ENCODE measurements at places on chromosomes 3 and 15.
A peak's percentile ranks its signal among the peaks of the same experiment; 100 is the strongest.

GRCh38 chr15:37765786-37766185, 168.7 kb upstream of the TMCO5A start:
- DNase-seq, result peak; percentile 13

DNA sequence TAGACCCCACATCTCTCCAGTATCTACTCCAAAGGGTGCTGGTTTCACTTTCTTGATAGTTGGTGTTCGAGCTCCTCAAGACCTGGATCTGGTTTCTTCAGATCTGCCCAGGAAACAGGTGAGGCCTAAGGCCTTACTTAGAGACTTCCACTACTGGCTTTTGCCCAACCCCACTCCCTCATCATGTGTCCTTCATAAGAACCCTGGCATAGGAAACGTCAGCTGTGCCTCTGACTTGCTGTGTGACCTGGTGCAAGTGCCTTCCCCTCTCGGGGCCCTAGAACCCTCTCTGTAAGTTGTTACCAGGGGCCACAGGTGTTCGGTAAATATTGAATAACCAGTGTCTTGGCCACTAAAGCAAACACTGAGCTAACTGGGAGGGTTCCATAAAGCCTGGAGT, 3.9 kb downstream of the OXTR start:
- no peak for DNase-seq

- DNase-seq, result peak; percentile 67
Measured at GRCh38 chr15:64731012-64731804, 44.2 kb downstream of the RBPMS2 start.

- DNase-seq, result no peak
Measured at GRCh38 chr3:2172561-2173171, 74.0 kb downstream of the CNTN4 start.

- no peak for DNase-seq
Measured at GRCh38 chr15:67401336-67401735, 119.6 kb upstream of the C15orf61 start.

DNA sequence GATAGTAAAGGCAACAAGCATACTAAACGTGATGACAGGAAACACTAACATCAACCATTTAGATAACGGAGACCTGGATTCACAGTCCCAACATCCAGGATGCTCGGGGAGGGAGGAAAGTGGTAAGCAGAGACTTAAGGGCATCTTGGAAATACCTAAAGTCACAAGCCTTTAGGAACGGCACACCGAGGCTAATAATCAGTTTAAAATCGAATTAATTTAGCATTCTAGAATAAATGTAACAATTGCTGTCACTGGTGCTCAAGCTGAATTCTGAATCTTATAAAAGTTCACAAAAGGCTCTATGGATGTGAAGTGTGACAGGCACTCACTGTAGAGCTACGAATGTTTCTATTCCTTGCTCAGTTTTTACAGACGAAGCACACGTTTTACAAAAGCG, 1.3 kb downstream of the CD47 start:
- DNase-seq, result no peak

DNA sequence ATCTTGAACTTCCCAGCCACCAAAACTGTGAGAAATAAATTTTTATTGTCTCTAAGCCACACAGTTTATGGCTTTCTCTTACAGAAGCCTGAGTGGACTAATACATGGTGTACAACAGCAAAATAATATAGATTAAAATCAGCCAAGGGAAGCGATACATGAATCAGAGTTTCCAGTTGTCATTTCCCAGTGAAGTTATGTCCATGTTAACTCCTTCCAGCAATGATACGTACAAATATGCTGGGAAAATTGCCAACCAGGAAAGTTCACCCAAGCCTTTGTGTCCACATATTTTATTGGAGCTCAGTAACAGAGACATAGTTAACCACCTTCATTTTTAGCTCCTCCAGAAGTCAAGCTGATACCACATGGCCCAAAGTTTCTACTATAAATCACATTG, 280.9 kb upstream of the KCNMB2 start:
- peak; percentile 47 for DNase-seq

DNA sequence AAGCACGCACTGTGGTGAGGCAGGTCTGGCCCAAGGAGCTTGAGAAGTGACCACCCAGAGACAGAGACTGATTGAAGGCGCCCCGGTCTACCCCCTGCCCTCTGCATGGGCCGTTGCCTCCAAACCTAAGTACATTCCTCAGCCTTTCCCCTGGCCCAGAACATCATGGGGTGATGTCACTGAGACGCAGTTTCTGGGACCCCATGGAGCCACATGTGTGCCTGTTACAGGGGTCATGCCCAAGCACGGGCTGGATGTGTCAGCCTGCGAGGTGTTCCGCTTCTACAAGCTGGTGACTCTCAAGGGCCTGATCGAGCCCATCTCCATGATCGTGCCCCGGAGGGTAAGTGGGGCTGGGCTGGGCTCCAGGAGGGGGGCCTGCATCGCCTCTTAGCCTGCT, 102.2 kb downstream of the ANP32A start:
- DNase-seq, result no peak

DNA sequence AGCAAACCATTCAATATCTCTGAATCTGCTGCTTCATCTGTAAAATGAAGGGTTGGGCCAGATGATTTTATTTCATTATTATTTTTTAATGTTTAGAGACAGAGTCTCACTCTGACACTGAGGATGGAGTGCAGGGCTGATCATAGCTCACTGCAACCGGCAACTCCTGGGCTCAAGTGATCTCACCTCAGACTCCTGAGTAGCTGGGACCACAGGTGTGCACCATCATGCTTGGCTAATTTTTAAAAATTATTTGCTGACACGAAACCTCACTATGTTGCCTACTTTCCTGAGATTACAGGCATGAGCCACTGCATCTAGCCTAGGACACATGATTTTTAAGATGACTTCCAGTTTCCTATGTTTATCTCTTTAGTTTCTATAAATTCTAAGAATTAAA, 105.8 kb downstream of the P3H2 start:
- no peak for DNase-seq

GRCh38 chr3:36232797-36233489, 147.4 kb upstream of the STAC start:
- DNase-seq, result no peak

DNA sequence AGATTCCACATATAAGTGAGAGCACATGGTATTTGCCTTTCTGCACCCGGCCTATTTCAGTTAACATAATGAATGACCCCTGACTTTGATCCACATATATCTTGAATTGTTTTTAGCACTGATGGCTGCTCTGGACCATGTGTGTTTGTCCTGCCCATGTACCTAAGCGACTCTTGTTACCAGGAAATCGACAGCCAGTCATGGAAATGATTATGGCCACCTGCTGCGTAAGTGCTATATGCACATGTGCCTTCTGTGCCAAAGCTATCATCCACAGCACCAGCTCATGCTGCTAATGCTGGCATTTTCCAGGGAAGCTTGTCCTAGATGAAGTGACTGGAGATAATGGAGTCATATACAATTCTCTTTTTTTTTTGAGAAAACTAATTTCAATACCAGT, 103.7 kb downstream of the PEX5L start:
- DNase-seq, result no peak

DNA sequence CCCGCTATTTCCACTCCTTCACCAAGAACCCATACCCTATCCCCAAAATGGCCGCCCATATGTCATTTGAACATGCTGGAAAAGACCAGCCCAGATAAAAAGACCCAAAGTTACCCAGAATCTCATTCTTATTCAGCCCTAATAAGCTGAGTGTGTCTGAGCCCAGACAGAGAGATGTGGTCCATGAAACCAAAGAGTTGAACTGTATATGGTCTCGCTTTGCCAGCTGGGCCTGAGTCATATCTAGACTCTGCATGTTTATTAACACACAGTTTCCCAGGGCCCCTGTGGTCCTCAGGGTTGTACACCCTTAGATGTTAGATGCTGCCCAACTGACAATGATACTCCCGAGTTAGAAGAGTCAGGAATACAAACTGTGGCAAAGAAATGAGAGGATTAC, 201.9 kb upstream of the STRIT1 start:
- peak; percentile 55 for DNase-seq

- DNase-seq, result no peak
Measured at GRCh38 chr15:100332231-100332630, 9.5 kb downstream of the ADAMTS17 start.

GRCh38 chr15:75063338-75063737, 39.9 kb downstream of the PPCDC start:
- DNase-seq, result peak; percentile 81

DNA sequence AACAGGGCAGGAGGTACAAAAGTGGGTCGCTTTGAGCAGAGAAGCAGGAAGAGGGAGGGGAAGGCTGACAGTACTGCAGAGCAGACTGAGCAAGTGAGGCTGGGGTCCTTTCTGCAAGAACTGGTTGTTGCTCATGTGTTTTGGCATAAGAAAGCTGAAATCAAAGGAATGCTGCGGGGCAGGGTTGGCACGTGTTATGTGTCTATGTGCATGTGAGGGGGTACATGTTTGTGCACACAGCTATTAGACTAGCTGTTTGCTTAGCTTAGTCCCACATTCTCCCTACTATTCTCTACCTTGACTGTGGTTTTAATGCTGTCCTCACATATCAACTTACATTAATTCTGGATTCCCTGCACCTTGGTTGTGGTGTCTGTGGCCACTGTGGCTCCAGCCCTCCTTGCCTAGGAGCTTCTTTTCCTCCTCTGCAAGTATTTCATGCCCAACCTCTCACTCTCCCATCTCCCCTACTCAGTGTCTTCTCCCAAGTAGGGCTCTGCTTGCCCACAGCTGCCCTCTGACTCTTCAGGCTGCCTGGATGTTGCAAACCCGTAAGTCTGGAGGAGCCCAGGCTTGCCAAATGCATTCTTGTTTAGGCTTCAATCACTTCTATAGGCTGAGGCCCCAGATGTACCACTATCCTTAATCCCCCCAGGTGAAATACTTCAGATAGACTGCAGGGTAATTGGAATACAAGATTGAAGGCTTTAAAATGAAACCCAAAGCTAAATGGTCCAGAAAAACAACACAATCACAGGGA, 4.8 kb downstream of the TAGLN3 start:
- DNase-seq, result no peak

GRCh38 chr3:27737091-27737490, 15.0 kb upstream of the EOMES start:
- DNase-seq, result no peak

GRCh38 chr15:68730976-68731897, 89.5 kb downstream of the ANP32A start:
- no peak for DNase-seq

DNA sequence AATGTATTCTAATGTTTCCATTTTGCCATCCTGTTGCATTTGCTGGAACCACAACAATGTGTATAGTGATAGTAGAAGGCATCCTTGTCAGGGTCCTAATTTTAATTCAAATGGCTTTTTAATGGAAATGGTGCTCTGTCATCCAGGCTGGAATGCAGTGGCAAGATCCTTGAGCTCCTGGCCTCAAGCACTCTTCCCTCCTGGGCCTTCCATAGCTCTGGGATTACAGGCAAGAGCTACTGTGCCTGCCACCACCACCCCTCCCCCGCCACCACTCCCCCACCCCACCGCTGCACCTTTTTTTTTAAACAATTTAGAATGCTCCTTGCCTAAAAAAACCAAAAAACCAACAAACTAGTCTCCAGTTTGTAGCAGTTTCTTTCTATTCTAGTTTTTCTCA, 15.2 kb upstream of the IQCF6 start:
- DNase-seq, result no peak

DNA sequence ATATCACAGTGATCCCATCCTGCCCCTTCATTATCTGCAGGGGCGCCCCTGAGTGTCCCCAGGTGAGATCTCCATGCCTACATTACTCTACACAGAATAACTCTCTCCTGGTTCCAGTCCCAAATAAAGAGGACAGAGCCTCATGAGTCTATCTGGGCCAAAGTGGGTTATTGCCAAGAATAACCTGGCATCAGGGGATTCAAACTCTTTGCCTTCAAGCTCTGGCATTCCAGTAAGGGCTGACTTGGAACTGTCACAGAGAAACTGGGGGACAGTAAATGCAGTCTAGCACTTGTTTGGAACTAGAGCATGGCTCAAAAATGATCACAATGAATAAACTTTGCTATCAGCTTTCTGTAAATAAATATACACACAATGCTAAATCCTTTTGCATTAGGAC, 30.3 kb downstream of the GJD2 start:
- no peak for DNase-seq

- peak; percentile 65 for DNase-seq
Measured at GRCh38 chr3:189908646-189909045, 212.1 kb downstream of the P3H2 start.

- no peak for DNase-seq
Measured at GRCh38 chr3:104856741-104857140, 510.0 kb upstream of the ALCAM start.

DNA sequence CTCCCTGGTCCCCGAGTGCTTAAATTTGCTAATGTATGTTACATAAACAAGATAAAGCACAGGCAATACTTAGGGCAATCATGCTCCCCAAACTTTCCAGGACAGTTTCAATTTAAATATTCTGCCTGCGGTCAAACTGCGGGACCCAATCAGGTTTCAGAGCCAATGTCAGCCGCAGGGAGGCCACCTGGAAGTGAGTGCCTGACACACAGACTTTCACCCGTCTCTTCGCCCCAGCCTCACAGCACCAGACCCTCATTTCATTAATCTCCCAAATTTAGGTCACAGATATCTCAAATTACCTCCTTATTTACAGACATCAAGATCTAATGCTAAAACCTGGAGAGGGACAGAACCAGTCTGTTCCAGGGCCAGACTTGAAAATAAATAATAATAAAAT, 107.2 kb upstream of the ALDH1A3 start:
- DNase-seq, result no peak

- no peak for DNase-seq
Measured at GRCh38 chr15:68784206-68784605, 36.5 kb downstream of the ANP32A start.

DNA sequence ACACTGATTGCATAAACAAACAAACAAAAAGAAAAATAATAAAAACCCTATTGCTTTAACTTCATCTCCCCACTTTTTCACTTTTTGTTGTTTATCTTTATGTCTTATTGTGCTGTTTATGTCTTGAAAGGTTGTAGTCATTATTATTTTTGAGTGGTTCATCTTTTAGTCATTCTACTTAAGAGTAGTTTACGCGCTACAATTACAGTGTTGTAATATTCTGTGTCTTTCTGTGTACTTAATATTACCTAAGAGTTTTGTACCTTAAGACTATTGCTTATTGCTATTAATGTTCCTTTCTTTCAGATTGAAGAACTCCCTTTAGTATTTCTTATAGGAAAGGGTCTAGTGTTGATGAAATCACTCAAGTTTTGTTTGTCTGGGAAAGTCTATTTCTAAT, 28.1 kb downstream of the TM4SF18 start:
- DNase-seq, result no peak

GRCh38 chr3:188119846-188120245, 34.1 kb upstream of the LPP start:
- DNase-seq, result no peak

- no peak for DNase-seq
Measured at GRCh38 chr15:35496585-35496984, 49.4 kb downstream of the DPH6 start.

GRCh38 chr3:56916716-56917360, 115.1 kb upstream of the ARHGEF3 start:
- no peak for DNase-seq

- peak; percentile 95 for DNase-seq
Measured at GRCh38 chr15:32683906-32684584, 33.8 kb upstream of the GREM1 start.

- DNase-seq, result no peak
Measured at GRCh38 chr3:24270204-24270691, 224.4 kb downstream of the THRB start.

GRCh38 chr3:76646921-76647562, 392.9 kb upstream of the ROBO2 start:
- no peak for DNase-seq

Data from astrocyte of the spinal cord (primary cell).